Liver (tissue), 10 donors: ENCODE measurements at places on chromosomes 3 and 15. TPM values are rescaled to one million over a fixed set of nuclear protein-coding genes. Genes with fewer than 3 reads are reported as not detected.

AP3B2 gene
- polyA plus RNA-seq = 0.10 TPM

SERPINI2 gene
- not detected for polyA plus RNA-seq

GOLGA6A gene
- 0.08 TPM for polyA plus RNA-seq

B3GALNT1 gene
- polyA plus RNA-seq = 0.99 TPM

RSL24D1 gene
- polyA plus RNA-seq = 28.9 TPM

BMF gene
- polyA plus RNA-seq = 1.4 TPM

GOLGA8S gene
- polyA plus RNA-seq = 0.03 TPM

TMEM212 gene
- not detected for polyA plus RNA-seq

CD200R1L gene
- polyA plus RNA-seq = not detected

NR2E3 gene
- polyA plus RNA-seq = not detected

SLC28A1 gene
- 21.9 TPM for polyA plus RNA-seq

SGO1 gene
- 0.74 TPM for polyA plus RNA-seq

SERPINI1 gene
- 2.6 TPM for polyA plus RNA-seq

NR1I2 gene
- polyA plus RNA-seq = 63.5 TPM

CLRN1 gene
- not detected for polyA plus RNA-seq

BLOC1S6 gene
- polyA plus RNA-seq = 16.4 TPM

CFAP100 gene
- not detected for polyA plus RNA-seq

GRCh38 chr3:85571835-85572234, 613.0 kb downstream of the CADM2 start:
- no peak for DNase-seq

GRCh38 chr3:100634493-100635272, 25.3 kb downstream of the ADGRG7 start:
- DNase-seq = peak; percentile 73

GRCh38 chr15:90205050-90205848, 4.1 kb downstream of the SEMA4B start:
- DNase-seq = no peak

DNA sequence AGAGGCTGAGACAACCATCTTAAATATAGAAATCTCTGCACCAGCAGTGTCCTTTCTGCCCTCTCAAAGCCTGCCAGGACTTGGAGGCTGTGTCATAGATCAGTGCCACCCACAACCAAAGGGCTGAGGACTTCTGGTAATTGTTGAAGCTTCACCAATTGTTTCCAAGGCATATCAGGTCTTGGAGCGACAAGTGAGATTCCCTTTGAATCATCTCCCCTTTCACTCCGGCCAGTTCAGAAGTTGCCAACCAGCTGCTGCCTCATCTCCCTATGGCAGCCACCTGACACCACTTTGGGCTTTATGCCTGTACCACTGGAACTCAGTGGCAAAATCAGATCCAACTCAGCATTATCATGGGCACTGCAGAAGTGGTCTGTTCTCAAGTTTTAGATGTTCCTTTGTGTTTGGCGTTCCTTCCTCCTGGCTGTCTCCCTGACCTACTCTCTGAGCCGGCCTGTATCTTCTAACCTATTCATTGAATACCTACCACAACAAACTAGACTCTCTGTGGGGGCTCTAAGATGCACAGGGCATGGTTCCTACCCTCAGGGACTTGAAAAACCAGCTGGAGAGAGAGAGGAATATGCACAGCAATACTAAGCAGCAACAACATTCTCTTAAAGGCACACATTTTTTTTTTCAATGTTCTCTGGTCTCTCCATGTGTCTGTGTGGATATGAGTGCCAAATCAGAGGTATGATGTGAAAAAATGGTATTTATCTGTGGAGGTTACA, 90.8 kb upstream of the PFN2 start:
- no peak for DNase-seq

DNA sequence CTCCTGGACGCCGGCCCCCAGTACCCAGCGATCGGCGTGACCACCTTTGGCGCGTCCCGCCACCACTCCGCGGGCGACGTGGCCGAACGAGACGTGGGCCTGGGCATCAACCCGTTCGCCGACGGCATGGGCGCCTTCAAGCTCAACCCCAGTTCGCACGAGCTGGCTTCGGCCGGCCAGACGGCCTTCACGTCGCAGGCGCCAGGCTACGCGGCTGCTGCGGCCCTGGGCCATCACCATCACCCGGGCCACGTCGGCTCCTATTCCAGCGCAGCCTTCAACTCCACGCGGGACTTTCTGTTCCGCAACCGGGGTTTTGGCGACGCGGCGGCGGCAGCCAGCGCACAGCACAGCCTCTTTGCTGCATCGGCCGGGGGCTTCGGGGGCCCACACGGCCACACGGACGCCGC, 956 bp downstream of the ZIC1 start:
- DNase-seq = no peak

- DNase-seq = no peak
Observed at GRCh38 chr3:2819571-2819970, 290.6 kb downstream of the IL5RA start.

- DNase-seq = peak; percentile 76
Observed at GRCh38 chr15:31296646-31297574, 29.7 kb upstream of the KLF13 start.

DNA sequence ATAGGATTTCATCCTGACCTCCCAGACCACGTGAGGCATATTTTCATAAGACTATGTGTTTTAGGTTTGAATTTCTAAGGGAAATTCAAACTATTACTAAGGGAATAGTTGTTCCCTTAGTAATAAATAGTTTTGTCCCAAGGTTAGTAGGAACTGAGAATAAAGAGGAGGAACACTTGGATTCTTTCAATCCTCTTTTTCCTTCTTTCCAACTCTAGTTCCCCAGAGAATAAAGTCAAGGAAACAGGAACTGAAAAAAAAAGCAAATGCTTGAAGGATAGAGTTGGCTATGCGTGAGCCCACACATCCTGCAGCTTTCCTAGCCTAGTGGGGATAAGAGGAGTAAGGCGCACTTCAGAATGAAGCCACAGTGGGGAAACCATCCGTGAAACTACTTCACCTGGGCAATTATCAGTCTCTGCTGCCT, 312.1 kb upstream of the TGFBR2 start:
- no peak for DNase-seq

DNA sequence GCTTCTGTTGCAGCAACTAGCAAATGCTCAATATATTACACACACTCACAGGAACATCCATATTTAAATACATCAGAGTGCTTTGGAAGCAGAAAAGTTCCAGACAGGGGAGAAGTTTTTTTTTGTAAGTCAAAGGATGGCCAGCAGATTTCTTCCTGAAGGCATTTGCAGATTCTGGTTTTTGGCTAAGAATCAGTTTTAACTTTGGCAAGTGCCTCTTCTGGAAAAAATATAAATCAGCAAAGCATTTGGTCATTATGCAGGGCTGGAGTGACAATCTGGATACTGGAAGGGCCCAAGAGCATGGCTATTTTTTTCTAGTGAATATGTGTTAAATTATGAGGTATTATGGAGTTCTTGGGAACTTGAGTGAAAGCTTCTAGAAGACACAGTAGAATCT, 495.3 kb upstream of the ARPP21 start:
- DNase-seq = no peak

DNA sequence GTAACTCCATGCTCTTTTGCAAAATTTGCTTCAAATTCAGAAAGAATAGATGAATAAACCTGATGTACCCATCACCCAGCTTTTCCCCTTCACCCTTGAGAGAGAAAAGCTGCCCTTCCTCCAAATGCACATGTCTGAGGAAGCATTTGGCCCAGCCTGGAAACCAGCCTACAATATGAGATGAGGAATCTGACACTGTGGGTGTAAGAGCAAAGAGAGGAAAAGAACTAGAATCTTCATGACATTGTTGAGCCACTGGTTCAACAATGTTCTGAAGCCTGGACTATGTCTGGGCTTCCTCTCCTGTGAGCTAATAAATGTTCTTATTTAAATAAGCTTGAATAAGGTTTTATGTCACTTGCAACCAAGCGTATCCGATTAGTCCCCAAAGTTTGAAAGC, 18.7 kb upstream of the DCBLD2 start:
- no peak for DNase-seq

DNA sequence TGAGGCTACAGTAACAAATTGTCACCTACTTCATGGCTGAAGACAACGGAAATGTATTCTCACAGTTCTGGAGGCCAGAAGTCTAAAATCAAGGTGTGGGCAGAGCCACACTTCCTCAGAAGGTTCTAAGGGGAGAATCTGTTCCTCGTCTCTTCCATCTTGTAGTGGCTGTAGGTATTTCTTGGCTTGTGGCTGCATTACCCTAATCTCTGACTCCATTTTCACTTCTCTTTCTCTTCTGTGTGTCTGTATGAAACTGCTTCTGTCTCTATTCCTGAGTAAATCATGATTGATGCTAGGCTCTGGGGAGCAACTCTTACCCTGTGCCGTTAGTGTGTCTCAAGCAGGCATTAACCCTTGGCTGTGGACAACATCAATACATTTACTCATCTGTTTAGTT, 164.7 kb downstream of the SQOR start:
- no peak for DNase-seq

DNA sequence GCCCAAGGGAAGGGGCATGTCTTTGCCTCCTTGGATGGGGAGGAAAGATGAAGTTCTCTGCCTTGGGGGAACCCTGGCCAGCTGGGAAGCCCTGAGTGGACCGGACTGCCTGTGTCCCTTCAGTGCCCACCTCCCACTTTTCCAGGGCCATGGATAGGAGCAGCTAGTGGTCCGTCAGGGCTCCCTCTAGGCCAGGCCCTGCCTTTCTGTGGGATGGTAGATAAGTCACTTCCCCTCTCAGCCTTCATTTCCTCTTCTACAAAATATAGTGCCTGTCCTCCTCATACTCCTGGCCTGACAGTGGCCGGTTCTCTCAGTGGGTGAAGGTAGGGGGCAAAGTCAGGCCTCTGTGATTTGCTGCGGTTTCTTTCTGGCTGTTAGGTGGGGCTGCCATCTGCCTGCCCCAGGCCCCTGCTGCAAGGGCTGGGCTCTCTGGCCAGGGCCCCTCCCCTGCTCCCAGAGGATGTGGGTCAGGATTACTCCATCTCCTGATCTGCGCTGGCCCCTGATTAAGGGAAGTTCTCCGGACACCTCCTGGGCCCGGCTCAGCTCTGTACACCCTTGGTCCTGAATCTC, 1.4 kb downstream of the PLEKHO2 start:
- DNase-seq = no peak

GRCh38 chr15:84112025-84112424, 123.5 kb upstream of the GOLGA6L4 start:
- no peak for DNase-seq

DNA sequence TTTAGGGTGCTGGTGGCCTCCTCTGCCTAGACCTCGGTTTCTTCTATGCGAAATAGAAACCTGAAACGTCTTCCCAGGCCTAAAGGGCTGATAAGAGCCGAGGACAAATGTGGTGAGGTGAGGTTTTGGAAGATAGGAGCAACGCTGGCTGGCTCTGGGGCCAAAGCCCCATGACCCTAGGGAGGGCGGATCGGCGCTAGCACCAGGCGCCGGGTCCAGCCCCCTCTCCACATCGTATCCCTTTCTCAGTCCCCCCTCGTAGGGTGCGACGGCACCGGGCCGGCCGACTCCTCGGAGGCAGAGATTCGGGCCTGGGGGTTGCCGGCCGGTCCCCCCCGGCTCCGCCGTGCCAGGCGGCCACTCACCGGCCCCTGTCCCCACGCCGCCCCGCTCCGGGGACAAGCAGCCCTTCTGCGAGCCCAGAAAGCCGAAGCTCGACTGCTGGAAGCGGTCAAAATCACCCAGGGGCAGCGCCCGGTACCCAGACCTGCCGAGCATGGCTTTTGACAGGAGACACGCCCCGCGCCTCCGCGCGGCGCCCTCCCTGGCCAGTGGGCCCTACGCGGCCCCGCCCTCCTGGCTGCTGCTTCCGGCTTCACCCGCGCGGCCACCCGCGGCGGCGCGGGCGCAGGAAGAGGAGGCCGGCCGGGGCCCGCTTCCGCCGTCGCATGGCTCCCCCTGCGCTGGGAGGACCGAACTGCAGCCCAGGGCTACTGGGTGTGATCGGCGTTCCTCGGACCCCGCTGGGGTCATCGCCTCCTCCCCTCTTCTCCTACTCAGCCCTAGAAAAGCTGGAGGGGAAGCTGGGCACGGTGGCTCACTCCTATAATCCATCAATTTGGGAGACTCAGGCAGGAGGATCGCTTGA, at the start of gene STOML1:
STOML1 (minus strand) TSS at position 570 of the 868 bp plus-strand sequence; CDS start at position 498, 72 bp downstream.
- DNase-seq = peak; percentile 98

- DNase-seq = no peak
Observed at GRCh38 chr3:69288161-69288895, 97.6 kb downstream of the FRMD4B start.

DNA sequence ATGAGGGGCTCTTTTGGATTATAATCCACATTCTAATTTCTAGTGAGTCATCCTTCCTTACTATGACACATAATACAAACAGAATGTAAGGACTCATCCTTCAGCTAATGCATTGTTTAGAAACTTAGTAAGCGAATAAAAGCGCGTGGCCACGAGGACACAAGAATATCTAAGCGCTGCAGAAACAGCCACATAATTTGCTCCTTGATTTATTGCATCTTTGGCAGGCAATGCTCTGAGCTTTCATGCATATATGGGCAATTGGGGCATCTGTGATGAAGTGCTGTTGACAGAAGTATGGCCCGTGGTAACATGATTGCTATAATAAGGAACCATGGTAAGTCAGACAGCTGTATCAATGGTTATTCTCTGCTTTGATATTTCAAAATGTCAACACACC, 191.3 kb upstream of the ZNF385D start:
- no peak for DNase-seq

DNA sequence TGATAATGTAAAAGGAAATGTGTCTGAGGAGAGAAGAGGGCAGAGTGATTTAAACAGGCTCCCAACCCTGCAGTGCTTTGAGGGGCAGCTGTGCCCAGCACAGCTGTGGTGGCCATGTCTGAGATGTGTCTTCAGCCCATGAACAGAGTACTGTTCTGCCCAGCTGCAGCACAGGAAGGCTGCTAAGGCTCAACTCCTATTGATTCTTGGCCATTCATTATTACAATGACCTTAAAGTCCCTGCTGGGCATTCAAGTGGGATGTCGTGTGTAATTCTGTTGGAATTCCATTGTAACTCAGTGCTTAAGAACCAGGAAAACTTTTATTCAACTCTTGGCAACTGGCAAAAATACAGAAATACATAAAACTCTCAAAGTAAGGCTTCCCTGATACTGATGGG, 229.3 kb downstream of the MCTP2 start:
- DNase-seq = no peak

DNA sequence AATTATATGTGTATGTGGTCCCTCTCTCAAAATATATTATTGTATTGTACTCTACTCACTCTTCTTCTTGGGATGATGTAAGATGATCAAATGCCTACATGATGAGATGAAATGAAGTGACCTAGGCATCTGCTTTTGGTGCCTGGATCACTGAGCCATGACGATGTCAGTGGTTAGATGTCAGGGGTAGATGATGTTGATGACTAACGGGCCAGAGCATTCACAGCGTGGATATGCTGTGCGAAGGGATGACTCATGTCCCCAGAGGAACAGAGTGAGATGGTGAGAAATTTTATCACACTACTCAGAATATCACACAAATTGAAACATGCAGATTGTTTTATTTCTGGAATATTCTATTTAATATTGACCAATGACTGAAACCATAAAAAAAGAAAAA, 233.9 kb upstream of the CADM2 start:
- DNase-seq = no peak
